ENCODE measurements at places on chromosomes 11 and 22.

DNA sequence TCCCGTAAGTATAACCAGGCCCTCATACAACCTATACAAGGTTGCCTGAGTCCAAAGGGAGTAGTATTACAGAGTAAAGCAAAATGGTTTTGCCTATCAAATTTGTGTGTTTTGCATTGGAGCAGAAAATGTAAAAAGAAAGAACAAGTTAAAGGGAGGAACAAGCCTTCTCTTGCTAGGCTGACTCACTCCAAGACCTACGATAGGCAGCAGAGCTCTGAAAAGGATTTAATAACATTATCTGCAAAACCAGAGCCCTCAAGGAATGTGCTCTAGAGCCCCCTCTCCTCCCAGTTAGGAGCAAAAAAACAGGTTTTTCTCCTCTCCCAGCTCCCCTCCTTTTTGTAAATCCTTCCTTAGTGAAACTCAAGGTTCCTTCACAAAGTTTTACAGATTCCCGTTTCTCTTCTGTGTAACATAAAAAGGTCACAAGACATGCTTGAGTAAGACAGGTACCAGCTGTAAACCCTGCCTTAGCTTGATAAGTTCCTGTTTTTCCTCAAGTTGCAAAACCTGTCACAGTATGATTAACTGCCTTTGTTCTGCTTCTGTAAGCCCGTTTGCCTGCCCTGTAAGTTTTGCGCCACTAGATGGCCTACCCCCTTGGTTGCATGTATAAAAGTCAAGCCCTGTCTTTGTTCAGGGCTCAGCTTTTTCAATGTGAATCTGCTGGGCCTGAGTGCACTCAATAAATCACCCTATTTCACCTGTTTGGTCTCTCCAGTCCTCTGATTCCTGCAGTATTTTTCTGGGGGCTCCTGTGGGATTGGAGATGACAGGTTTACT, 498.2 kb downstream of the KCNA4 start:
- DNase-seq: no peak

DNA sequence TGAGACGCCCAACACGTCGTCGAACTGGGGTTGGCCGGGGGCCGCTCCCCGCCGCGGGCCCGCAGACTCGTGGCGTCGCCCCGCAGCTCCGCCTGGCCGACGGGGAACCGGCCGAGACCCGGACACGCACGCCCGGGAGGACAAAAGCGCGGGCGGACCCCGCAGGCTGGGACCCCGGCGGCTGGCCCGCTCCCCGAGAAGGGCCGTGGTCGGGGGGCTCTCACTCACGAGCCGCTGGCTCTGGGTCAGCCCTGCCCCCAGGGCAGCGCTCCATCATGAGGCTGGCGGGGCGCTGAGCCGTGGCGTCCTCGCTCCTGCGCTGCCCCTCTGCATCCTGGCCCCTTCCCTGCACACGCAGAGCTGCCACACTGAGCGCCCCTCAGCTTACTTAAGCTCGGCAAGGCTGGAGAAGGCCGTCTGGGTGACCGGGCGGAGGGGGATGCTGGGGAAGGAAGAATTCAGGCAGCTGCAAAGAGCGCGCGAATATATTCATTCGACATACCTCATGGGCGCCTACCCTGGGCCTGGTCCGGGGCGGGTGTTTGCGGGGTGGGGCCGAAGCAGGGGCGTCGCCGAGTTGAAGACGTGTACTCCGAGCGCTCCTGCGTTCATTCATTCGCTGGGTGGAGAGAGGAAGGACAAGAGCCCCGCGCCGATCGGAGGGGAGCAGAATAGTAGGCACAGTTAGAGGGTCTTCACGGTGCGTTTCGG, 579 bp upstream of the CYB5R2 start:
- no peak for DNase-seq

DNA sequence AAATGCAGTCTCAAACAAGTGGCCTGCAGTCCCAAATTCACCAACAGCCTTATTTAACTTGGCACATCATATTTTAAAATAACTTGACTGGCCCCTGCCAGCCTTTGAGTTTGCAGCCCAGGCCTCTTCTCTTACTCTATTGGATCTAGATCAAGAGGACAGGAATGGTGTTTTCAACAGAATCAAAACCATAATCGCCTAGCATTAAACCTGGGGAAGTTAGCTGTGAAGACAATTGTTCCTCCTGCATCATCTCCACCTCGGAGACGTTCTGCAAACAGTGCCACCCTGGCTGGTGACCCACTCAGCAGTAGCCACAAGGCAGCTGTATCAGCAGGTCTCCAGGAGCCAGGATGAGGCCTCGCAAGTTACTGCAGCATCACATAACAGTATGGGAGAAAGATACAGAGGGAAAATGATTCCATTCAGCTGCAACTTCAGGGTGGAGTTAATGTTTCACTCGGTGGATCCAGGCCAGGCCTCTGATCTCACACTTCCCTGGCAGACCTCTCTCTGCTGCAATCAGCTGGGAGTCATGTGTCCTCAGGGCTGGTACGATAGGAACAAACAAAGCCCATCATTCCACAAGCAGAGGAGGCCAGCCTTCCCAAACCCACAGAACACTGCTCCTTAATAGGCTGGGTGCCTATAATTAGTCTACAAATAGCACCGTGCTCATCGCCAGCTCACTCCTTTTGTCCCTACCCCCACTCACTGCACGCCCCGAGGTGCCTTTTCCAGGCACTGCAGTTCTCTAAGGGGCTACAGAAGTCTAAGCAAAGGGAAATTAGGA, 18.6 kb upstream of the SCN2B start:
- no peak for DNase-seq

DNA sequence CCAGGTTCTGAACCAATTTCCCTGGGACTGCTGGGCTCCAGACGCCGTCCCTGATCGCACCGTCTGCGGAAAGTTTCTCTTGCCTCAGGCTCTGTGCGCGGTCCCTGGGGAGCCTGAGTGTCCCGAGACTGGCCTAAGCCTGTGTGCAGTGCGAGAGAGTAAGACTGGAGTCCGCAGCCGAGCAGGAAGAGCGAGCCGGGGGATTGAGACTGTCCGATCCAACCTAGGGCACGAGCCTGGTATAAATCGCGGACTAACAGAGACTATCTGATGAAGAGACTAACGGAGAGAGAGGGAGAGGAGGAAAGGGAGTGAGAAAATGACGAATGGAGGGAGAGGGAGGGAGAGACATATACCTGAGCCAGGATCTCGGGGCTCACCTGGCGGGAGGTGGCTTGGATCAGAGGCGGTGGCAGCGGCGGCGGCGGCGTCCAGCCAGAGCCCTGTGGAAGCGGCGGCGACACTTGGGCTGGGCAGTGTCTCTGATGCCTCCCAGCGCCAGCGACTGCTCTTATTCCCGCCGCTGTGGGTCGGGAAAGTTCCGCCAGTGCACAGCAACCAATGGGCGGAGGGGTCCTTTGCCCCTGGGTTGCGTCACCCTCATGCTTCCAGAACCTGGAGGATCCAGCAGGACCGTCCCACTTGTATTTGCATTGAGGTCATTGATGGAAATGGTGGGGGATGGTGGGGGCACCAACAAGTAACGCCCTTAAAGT, at the start of gene CALCA:
TSS of gene CALCA (minus strand) at position 487 of the 716 bp plus-strand sequence. CDS start 1,159 bp downstream, outside the sequence.
- no peak for DNase-seq

- no peak for DNase-seq
These were observed 4.5 kb upstream of the CYB5R2 start for GRCh38 chr11:7677796-7678201.

DNA sequence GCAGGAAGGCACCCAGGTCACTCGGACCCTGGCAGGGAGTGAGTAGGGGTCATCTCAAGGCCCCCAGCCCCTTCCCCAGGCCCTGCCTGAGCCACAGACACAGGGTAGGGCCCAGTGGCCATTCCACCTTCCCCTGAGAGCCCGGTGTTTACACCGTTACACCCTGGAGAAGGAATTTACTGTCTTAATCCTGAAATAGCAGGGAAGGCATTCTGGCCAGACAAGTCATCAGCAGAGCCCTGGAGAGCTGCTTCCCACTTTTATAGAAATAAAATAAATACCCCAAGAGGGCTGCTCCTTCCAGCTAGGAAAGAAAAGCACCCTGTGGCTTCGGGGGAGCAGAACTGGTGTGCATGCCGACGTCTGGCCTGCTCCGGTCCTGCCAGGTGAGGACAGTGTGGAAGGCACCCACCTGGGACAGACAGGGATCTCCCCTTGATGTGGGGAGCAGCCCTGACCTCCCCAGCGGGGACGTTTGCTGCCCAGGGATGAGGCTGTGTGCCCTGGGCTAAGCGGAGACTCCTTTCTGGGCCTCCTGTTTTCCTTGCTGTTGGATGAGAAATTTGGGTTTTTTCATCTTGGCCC, 180.0 kb downstream of the MN1 start:
- DNase-seq: no peak

DNA sequence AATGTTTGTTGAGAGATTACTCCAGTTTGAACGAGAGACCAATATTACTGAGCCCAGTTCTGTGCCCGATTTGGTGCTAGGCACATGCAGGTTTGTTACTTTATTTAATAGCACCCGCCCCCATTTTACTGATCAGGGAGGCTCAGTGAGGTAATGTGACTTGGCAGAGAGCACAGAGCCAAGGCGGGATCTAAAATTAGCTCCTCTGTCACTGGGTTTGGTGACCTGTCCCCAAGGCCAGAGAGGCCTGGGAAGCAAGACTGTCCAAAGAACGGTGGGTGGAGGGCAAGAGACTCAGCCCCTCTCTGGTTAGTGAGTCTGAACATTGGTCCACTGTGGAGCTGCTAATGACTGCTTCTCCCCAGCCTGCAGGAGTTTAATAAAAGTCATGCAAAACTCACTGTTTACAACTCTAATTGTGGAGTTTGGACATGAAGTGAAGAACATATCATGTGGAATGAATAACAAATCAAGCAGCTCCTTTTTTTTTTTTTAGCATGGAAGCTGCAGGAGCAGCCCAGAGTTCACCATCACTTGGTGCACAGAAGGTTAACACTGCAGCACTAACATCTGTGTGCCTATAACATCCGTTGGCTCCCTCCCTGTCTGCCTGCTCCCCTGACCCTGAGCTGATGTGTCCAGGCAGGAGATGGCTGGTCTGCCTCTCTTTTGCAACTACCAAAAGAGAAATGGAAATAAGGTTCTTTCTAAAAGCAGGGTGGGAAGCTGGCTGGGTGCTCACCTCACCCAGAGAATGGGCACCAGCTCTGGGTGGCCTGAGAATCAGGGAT, 39.0 kb downstream of the CSNK2A3 start:
- DNase-seq: no peak

- no peak for DNase-seq
These were observed 32.0 kb upstream of the OR6M1 start for GRCh38 chr11:123838199-123838598.

- no peak for DNase-seq
These were observed 845 bp downstream of the MPPED2 start for GRCh38 chr11:30585125-30585891.

GRCh38 chr11:116836632-116836991, 810 bp downstream of the APOA1 start:
- DNase-seq: no peak
